Suprapubic skin (tissue), 4 donors: ENCODE measurements at places on chromosomes 4 and X.

DNA sequence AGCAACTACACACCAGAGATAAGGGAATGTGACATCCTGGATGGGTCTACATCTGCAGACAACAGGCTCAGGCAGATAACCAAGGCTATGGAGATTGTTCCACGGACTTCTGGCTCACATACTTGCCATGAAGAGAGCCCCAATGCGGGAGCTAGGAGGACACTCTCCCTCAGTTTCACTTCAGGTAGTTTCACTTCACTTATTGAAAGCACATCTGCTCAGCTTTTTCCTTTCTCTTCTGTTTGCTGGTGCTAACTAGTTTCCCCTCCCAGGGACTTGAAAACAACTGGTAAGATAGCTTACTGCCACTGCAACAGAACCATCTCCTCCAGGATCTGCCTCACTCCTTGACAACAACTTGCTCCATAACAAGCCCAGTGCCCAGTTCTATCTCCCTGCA, 1.4 kb upstream of the CT47C1 start:
- no peak for DNase-seq

DNA sequence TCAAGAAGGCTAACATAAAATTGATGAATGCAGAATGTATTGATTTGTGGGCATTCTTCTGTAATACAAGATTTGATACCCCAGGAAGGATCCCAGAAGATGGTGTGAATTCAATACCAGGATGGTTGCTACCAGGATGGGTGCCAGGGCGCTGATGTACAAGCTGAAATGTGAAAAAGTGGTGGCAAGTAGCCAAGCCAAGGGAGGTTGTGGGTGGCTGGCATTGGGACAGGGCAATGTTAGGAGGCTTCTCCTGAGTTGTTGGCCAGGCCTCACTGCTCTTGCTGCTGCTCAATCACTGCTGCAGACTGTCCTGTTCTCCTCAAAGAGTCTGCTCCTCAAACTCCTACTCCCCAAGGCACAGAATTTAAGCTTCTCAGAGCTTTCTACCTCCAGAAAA, 77.1 kb downstream of the RBM46 start:
- DNase-seq, result no peak

DNA sequence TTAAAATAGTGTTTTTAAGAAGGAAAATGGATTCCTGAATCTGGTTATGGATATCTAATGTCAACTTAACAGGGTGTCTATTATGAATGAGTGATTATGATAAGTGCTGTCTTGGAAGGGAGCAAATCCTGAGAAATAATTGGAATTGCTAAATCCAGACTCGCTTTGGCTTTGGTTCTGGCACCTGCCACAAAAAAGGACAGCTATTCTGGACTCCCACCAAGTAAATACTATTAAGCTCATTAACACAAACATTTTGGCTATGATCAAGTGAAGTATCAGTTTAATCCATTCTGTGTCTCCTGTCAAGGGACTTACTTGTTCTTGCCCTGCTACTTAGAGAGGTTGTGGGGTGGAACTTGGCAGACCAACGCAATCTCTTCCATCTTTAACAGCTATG, 403.7 kb downstream of the CENPC start:
- no peak for DNase-seq

DNA sequence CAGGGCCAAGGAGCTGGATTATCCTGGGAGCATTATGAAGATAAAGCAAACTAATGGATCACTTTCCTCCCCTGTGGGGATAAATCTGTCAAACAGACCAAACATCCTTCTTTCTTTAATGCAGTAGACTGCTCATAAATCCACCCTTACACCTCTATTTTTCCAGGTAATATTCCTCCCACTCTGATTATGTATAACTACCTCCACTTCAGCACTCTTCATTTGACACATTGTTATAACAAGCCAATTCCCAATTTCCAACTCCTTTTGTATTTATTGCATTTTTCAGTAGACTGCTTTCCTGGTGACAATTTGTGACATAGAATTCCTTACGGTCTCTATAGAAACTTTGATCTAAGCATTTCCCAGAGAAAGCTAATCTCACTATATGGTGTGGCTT, 115.0 kb upstream of the PRKG2 start:
- no peak for DNase-seq

- no peak for DNase-seq
Observed at GRCh38 chr4:114922592-114922933, 190.9 kb downstream of the NDST4 start.

GRCh38 chrX:120749141-120749846, 119.4 kb upstream of the C1GALT1C1 start:
- no peak for DNase-seq

GRCh38 chr4:112515198-112516065, 548 bp downstream of the NEUROG2 start:
- DNase-seq, result no peak

DNA sequence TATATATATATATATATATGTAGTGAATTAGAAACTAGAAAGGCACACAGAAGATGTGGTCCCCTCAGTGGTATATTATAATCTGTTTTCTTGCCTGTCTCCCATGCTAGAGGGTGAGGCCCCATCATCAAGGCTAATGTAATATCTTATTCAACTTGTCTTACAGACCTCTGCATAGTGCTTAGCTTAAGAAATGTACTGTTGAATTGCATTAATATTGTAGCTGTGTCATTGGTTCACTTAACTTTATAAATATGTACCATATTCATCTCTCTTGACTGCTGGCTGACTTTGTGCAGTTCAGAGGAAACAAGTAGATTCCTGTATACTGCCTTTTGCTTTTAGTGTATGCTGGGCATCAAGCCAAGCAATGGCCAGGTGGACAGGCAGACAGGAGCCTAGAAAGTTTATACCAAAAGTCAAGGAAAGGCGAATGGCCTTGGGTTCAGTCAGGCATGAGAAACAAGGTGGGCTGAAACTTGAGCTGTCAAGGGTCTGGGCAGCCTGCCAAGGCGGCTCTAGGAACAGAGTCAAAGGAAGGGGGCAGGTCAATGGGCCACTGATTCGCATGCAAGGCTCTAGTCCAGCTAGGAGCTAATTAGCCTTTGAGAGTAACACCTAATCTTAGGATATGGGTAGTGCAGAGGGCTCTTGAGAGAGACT, 78.8 kb upstream of the LEF1 start:
- DNase-seq, result no peak

DNA sequence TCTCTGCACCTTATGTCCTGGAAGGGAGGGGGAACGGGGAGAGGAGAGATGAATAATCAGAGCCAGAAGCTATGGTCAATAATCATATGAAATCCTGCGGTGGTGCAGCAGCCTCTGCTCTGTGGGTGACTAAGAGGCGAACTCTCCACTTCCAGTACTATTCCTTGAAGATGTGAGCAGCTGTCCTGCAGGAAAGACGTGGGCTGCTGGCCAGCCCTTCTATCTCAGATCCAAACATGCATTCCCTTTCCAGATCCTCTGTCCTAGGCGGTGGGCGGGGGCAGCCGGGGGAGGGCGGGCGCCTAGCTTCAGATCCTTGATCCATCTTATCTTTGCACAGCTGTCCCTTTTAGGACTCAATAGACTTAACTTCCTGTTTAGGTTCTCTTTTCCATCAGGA, 34.5 kb downstream of the SPINK2 start:
- no peak for DNase-seq
